ENCODE measurements at places on chromosomes 3 and 15.

GRCh38 chr3:181457190-181457589, 254.5 kb upstream of the SOX2 start:
- no peak for DNase-seq

- DNase-seq: no peak
Measured at GRCh38 chr15:31212326-31213080, 111.0 kb upstream of the TRPM1 start.

DNA sequence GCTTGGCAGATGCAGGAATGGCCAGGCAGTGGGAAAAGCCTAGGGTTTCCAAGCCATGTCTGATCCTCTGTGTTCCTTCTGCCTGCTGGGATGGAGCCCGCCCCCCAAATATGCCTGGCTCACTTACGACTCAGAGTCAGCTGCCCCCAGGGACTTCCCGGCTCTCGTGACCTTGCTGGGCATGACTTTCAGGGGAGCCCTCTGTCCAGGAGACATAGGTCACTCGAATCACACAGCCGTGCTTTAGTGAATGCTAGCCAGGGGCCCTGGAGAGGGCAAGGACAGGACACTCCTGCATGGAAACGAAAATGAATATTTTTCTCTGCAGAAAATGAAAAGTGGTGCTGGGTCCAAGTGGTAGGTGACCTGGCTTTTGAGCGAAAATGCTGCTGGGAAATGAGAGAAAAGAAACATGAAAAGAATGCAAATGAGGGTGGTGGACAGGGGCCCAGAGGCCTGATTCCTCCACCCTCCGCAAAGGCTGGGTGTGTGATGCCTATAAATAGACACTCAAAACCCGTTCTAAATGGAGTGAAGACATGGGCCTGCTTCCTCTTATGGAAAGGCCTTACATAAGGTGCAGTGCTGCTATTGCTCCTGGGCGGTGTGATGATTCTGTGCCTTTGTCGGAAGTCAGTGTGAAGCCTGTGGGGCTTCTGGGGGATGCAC, 107.4 kb downstream of the APBA2 start:
- no peak for DNase-seq

GRCh38 chr15:68292967-68293366, 15.4 kb downstream of the FEM1B start:
- no peak for DNase-seq

GRCh38 chr3:70225146-70225545, 87.3 kb downstream of the MDFIC2 start:
- no peak for DNase-seq
